ENCODE measurements at places on chromosomes 4 and X.

DNA sequence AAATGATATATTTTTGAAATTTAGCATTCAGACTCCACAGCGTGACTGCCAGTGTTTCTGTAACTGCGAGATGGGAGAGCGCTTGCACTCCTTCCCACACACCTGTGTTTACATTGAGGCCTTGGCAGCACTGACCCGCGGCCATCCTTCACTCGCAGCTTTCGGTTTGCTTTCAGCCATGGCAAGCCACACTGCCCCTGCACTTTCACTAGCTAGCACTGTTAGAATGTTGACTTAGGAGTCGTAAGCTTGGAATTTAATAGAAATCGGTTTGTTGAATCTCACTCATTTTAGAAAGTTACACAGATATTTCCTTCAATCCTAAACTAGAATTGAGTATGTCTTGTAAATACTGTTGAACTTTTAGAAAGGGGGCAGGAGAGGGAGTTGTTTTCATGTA lies 136.2 kb downstream of the CFAP299 start:
- peak; percentile 29 for DNase-seq

DNA sequence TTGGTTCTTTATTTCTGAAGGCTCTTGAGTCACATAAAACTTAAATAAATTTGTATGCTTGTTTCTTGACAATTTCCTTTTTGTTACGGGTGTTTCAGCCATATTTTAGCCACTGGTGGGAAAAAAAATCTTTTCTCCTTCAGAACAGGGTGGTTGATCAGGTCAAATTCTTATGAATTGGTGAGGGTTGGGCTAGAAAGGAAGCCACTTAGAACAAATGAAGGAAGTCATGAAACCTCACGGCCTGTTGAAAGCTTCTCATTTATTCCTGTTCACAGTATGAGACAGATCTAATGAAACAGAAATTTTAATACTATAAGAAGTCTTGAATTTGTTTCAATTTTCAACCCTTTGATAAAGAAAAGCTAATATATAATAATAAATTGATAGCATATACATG lies 12.1 kb upstream of the PDLIM5 start:
- no peak for DNase-seq

DNA sequence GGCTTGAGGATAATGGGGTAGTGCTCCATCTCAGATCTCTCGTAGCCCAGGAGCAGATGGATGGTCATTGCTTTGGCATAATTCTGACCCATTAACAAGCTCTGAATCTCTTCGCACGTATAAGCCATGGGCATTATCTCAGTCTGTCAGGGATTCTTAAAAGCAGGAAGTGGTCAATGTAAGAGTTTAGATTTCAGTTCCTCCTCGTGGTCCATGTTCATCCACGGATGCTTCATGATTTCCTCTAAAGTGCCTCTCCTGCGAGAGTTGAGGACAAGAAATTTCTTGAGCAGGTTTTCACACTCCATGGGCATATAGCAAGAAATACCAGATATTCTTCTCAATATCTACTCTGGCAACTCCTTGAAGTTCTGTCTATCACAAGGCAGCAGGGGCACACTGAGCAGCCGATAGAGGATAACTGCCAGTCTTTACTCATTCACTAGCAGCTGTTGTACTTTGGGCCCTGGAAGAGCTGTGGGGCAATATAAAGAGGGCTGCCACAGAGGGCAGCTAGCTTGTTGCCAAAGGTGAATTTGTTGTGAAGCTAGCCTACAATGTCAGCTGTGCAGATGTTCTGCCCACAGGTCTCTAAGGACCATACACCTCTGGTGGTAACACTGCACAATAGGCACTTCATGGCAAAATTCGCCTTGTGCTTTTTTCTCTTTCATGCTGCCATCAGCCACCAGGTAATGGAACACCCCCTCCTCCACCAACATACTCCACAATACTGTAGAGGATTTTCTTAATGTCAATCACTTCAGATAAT lies 52.0 kb upstream of the WDR17 start:
- DNase-seq, result no peak

GRCh38 chrX:53997724-53998123 lies 46.5 kb downstream of the PHF8 start:
- no peak for DNase-seq

DNA sequence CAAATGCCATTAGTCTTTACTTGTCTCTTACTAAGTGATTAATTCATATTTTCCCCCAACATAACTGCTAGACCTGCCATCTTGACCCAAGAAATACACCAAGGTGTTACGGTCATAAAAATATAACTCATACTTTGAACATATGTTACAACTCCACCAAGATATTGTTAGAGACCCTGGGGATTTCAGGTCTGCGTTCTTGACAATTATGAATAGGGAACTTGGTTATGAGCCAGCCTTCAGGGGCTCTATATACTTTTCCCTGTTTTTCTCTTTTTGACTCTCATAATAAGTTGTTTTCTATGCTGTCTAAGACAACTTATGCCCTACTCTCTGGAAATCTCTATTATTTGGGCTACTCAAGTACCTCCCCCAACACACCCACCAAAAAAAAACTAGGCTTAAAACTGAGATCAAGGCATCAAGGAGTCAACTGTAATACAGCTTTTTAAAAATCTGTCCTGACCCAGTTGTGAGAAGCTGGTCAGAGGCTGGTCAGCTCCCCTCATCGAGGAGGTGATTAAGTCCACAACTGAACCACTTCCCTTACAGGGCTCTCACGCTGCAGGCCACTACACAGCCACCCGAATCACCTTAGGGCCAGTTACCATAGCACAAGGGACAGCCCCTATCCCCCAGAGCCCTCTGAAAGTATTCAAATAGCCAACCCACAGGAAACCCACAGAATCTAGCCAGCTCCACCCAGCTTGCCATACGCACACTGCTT lies 10.5 kb upstream of the TLR3 start:
- DNase-seq, result no peak

DNA sequence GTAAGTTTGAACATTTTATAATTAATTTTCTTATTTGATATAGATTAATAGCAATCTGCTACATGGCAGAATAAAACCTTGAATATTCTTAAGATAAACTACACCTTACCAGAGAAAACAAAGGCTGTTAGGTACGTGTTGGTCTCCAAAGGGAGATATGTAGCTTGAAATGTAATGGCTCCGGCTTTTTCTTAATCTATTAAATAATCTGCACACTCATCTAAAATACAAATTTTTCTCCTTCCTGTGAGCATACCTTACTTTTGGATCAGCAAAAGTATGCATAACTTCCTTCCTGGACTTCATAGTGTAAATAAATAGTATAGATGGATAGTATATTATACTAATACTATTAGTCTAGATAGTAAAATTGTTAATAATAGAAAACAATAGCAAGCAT lies 141.3 kb downstream of the JADE1 start:
- DNase-seq, result no peak

DNA sequence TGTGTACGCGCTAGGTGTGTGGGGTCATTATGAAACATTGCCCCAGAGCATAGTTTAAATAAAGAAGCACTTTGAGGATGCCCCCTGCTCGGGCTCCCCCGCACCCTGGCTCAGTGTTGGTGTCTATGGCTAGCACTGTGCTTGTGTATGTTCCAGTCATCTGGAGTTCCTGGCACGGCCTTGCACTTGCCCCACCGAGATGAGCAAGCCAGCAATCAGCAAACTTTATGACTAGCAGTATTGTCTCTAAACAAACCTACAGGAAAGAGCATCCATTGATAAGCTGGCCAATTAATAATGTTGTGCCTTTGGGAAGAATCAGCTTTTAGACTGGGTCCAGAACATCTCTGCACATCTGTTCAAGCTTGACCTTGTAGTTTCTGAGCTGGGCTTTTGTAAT lies 707 bp upstream of the SHROOM4 start:
- no peak for DNase-seq

DNA sequence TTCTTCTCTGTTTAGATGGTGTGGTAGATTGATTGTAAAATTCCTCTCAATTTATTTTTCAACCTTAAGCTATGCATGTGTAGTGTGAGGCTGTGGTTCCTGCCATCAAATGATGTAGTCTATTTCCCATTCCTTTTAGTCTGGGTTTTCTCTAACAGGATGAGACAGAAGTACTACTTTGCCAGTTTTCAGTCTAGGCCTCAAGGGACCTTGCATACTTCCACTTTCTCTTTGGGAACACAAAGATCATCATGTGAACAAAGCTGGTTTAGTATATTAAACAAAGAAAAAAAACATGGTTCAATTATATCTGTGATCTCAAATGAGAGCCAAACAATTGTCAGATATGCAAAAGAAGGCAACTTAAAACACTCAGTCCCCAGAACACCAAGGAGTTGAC lies 1284.0 kb downstream of the RAPGEF2 start:
- DNase-seq, result no peak

DNA sequence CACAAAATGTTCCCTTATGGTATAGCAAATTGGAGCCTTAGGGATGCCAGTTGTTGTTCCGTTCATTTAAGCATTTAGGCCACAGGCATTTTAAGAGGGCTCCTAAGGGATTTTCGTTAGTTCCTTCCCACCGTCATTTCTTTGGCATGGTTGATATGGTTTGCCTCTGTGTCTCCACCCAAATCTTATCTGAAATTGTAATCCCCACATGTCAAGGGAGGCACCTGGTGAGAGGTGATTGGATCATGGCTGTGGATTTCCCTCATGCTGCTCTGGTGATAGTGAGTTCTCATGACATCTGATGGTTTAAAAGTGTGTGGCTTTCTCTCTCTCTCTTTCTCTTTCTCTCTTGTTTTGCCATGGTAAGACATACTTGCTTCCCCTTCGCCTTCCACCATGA lies 104.1 kb downstream of the ASB9 start:
- DNase-seq, result no peak

DNA sequence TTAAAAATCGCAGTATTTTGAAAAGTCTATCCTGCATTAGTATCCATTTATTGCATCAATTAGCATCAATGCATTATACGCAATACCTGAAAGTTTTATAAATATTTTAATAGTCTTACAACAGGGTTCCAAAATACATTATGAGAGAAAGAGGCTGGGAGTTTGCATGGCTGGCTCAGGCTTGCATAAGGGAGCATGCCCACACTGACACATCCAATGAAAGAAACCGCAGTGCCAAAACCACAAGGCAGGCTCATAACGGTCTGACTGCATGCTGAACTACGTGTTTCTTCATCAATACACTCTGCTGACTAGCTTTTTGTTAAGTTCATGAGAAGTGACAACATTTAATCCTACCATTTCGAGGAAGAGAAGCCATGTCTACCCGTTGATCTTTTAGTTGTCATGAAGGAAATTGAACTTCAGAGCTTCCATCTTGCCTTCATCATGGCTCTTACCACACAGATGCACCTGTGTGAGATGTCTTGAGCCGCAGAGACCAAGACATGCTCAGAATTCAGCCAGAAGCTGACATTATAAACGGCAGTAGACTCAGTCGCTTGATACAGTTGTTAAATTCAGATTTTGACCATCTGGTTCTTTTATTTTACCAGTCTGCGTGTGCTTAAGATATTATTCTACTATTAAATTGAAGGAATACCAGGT lies 168.8 kb upstream of the FRG1 start:
- DNase-seq, result no peak

DNA sequence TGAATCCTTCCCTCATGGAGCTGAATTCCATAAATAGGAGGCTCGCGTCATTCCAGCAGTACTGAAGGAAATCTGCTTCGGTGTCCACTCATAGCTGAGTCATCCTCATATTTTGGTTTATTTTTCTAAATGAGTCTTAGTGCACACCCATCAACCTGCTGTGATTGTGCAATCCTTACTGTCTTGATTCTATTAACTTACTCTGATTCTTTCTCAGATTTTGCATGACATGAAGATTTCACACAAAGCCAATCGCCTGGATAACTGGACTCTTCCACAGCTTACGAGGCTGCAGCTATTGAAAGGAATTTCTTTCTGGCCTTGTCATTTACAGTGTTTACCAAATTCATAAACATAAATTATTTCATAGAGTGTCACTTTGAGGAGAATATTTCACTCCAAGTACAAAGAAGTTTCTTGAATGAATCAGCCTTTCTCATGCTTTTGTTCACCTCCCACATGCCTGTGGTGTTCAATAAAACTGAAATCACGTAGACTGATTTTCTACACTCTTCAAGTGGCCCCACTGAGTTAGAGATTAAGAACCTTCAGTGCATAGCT lies 207.6 kb upstream of the SLITRK2 start:
- DNase-seq, result peak; percentile 31

DNA sequence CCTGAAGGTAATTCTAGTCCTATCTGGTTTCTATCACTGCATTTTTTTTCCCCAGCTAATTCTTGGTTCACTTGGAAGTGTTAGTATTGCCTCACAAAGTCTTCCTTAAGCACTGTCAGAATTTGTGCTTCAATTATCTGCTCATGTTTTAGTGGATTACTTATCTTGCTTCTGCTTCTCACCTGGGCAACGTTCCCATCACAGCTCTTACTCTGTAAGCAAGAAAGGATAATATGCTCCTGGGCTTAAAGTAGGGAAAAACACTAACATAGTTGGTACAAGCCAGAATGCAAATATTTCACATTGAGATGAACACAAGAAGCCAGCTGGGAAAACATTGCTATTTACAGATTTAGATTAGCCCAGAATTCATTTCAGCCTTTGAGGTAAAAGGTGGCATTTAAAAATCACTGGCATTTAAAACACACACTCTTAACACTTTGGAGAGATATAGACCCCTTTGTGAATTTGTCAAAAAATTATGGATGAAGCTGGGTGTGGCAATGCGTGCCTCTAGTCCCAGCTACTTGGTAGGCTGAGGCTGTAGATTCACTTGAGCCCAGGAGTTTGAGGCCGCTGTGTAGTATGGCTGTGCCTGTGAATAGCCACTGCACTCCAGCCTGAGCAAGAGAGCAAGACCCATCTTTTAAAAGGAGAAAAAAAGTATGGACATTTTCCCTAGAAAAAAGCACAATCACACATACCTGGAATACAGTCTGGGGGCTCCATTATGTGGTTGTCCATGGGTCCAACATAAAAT lies 6.6 kb upstream of the PTPN13 start:
- DNase-seq, result no peak

- no peak for DNase-seq
Observed at GRCh38 chrX:94600077-94600476, 926.1 kb downstream of the FAM133A start.

DNA sequence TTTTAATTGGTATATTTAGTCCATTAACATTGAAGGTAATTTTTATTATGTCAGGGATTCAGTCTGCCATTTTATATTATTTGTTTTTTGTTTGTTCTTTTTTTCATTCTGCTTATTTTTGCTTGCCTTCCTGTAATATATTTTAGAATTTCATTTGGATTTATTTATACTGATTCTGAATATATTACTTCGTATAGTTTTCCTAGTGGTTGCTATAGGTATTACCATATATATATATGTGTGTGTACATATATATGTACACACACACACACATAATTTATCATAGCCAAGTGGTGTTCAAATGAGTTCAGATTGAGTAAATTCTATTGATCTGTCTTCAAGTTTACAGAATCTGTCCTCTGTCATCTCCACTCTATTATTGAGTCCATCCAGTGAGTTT lies 11.2 kb downstream of the CITED1 start:
- DNase-seq, result no peak

DNA sequence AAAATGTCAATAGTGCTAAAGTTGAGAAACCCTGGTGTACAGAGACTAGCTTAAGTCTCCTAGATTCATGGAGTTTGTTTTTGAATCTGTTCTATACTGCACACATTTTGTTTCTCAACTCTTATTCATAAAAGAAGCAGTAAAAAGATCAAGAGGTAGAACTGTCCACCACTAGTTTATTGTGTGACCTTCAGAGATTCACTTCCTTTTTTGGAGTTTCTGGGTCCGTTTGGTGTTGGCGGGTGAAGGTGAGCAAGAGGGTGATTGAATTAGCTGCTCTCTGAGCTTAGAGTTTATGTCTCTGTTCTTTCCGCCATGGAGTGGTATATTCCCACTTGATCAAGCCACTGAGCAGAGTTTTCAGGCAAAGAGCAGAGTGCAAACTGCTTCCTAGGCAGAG lies 21.4 kb upstream of the PLAC1 start:
- DNase-seq, result no peak

GRCh38 chr4:143558286-143558685 lies 44.8 kb downstream of the SMARCA5 start:
- DNase-seq, result no peak

Measured in RWPE1 (cell line).